Airway epithelial cell (primary cell): ENCODE measurements at places on chromosomes 11 and 22. TPM values are rescaled to one million over a fixed set of nuclear protein-coding genes. Genes with fewer than 3 reads are reported as not detected.

CBLIF gene
- not detected in 2 replicates for total RNA-seq

OTOG gene
- total RNA-seq, result not detected in 2 replicates

OR51E1 gene
- not detected in 2 replicates for total RNA-seq

CDHR5 gene
- total RNA-seq, result not detected in 2 replicates

SYT13 gene
- not detected in 2 replicates for total RNA-seq

C1QTNF5 gene
- total RNA-seq, result 0.07 TPM in 1 of 2 replicates, not detected in the other

SNX15 gene
- 10.2 and 14.2 TPM in 2 replicates for total RNA-seq

FAM111B gene
- 9.5 TPM in 2 replicates for total RNA-seq

DEUP1 gene
- not detected in 2 replicates for total RNA-seq

UBTFL1 gene
- total RNA-seq, result not detected in 2 replicates

CAVIN3 gene
- 187 and 202 TPM in 2 replicates for total RNA-seq

LINC01488 gene
- not detected in 2 replicates for total RNA-seq

SLC29A2 gene
- 5.9 and 8.7 TPM in 2 replicates for total RNA-seq

FOLR2 gene
- total RNA-seq, result not detected in 2 replicates

PRR5 gene
- 20.9 and 42.0 TPM in 2 replicates for total RNA-seq

CRYBA4 gene
- total RNA-seq, result not detected in 2 replicates

TBX1 gene
- total RNA-seq, result 21.6 and 34.4 TPM in 2 replicates

POU2F3 gene
- 0.49 and 0.51 TPM in 2 replicates for total RNA-seq

NRXN2 gene
- total RNA-seq, result not detected in 2 replicates

FAM168A gene
- total RNA-seq, result 13.6 and 18.5 TPM in 2 replicates

PHETA2 gene
- total RNA-seq, result 1.7 and 4.7 TPM in 2 replicates

TPST2 gene
- total RNA-seq, result 32.6 and 40.2 TPM in 2 replicates

SPINDOC gene
- total RNA-seq, result 16.1 and 18.9 TPM in 2 replicates

KRTAP5-1 gene
- not detected in 2 replicates for total RNA-seq

SHANK3 gene
- total RNA-seq, result 1.8 and 3.1 TPM in 2 replicates

OR51B2 gene
- not detected in 2 replicates for total RNA-seq

POTEH gene
- not detected in 2 replicates for total RNA-seq

NRIP3 gene
- 1.8 and 2.5 TPM in 2 replicates for total RNA-seq

GUCY1A2 gene
- total RNA-seq, result under 0.01 TPM in 1 of 2 replicates, not detected in the other

DEFB131B gene
- not detected in 2 replicates for total RNA-seq
